ENCODE measurements at places on chromosomes 2 and 18. TPM values are rescaled to one million over a fixed set of nuclear protein-coding genes. Genes with fewer than 3 reads are reported as not detected.

GRCh38 chr2:199463708-199464605 lies 6.2 kb upstream of the SATB2 start:
- peak overlapping the region; percentile 42 for H3K4me3 ChIP-seq
- no peaks in the 10 kb centered on the region for H3K36me3 ChIP-seq
- H3K27me3 ChIP-seq = peaks cover 92% of the 10 kb centered on the region
- H3K27ac ChIP-seq = no peak overlapping the region
- H3K4me1 ChIP-seq = peaks cover 22% of the 10 kb centered on the region
- DNase-seq = no peak

DNA sequence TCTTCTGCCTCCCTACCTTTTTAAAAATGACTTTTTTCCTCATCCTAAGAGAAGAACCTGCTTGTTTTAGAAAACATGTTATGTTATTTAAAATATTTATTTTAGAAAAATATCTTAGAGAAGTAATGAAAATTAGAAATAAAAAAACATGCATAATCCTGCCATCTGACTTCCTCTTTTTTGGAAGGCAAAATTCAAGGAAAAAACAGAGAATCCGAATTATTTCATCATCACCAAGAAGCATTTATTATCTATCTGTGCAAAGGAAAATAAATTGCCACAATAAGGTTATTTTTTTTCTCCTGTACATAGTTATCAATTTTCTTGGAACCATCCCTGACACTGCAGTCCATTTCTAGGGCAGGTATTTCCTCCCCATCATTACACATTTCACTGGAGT lies 14.4 kb downstream of the SLC39A6 start:
- no peaks in the 10 kb centered on the region for H3K4me1 ChIP-seq
- no peaks in the 10 kb centered on the region for H3K27me3 ChIP-seq
- no peak overlapping the region for H3K4me3 ChIP-seq

GRCh38 chr2:5869936-5870335 lies 177.8 kb downstream of the SOX11 start:
- peaks cover 5% of the 10 kb centered on the region for H3K27me3 ChIP-seq
- H3K27ac ChIP-seq = no peak overlapping the region
- H3K36me3 ChIP-seq = no peaks in the 10 kb centered on the region
- no peak overlapping the region for H3K4me3 ChIP-seq
- DNase-seq = no peak
- H3K4me1 ChIP-seq = no peaks in the 10 kb centered on the region

GRCh38 chr2:95382686-95383634 lies 19.5 kb upstream of the FAHD2A start:
- H3K27me3 ChIP-seq = no peaks in the 10 kb centered on the region
- no peaks in the 10 kb centered on the region for H3K4me1 ChIP-seq
- DNase-seq = no peak
- no peak overlapping the region for H3K27ac ChIP-seq
- no peaks in the 10 kb centered on the region for H3K36me3 ChIP-seq
- H3K4me3 ChIP-seq = no peak overlapping the region

DNA sequence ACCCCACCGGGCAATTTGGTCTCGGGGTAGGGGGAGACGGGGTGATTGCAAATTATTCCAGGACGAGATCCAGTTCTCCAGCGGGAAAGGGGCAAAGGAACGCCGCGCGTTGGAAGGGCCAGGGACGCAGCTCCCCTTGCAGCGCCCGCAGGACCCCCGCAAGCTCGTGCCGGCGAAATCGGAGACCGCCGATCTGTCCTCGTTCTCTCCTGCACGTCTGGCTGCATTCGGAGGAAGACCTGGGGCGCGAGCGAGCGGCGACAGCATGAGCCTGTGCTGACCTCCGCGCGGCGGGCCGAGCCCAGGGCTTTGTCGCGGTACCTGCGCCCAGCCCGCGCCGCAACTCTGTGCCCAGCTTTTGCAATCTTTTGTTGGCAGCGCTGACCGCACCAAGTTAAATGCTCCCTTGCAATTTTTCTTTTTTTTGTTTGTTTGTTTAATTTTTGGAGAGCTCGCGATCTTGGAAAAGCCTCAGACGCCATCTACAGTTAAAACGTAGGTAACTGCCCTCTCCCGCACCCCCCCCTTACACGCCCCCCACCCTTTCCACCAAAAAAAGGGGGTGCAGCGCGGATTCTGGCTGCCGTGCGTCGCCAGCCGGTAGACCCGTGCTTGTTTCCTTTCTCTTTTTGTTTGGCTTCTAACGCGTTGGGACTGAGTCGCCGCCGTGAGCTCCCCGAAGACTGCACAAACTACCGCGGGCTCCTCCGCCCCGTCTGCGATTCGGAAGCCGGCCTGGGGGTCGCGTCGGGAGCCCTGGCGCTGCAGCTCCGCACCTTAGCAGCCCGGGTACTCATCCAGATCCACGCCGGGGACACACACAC lies 667 bp downstream of the TRIB2 start:
- H3K27ac ChIP-seq = peak overlapping the region; percentile 84
- H3K4me3 ChIP-seq = peak overlapping the region; percentile 95
- H3K27me3 ChIP-seq = no peaks in the 10 kb centered on the region
- peak; percentile 54 for DNase-seq

- peak; percentile 26 for DNase-seq
- peaks cover 13% of the 10 kb centered on the region for H3K4me1 ChIP-seq
- H3K4me3 ChIP-seq = peak overlapping the region; percentile 95
These were observed 376 bp downstream of the NDUFA10 start for GRCh38 chr2:240024766-240025165.

GRCh38 chr2:221708902-221709301 lies 136.8 kb upstream of the EPHA4 start:
- DNase-seq = no peak
- no peaks in the 10 kb centered on the region for H3K27me3 ChIP-seq
- no peak overlapping the region for H3K27ac ChIP-seq
- no peaks in the 10 kb centered on the region for H3K36me3 ChIP-seq
- H3K4me1 ChIP-seq = no peaks in the 10 kb centered on the region

- no peak overlapping the region for H3K27ac ChIP-seq
- H3K4me3 ChIP-seq = no peak overlapping the region
- H3K4me1 ChIP-seq = peaks cover 32% of the 10 kb centered on the region
- peaks cover 9% of the 10 kb centered on the region for H3K36me3 ChIP-seq
These were observed 45.8 kb downstream of the SH3RF3 start for GRCh38 chr2:109174626-109175349.

- no peaks in the 10 kb centered on the region for H3K27me3 ChIP-seq
- peaks cover 15% of the 10 kb centered on the region for H3K4me1 ChIP-seq
- H3K36me3 ChIP-seq = peaks cover 17% of the 10 kb centered on the region
- no peak overlapping the region for H3K27ac ChIP-seq
- H3K4me3 ChIP-seq = no peak overlapping the region
These were observed 58.7 kb upstream of the PEX13 start for GRCh38 chr2:60958800-60959199.

DNA sequence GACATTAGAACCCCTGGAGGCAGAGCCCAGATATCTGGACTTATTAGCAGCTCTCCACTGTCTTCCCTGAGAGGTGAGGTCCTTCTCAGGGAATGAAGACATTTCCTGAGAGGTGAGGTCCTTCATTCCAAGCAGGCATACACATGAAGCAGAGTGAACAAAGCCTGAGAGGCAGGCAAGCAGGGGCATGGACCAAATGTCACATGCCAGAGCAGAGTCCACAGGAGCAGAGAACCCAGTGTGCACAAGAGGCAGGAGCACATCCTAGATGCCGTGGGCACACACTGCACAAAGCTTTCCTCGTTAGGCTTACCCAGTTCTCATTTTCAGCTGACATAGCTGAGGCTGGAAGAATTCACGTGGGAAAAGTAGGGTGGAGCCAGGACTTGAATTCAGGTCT lies 759.9 kb upstream of the HS6ST1 start:
- H3K27ac ChIP-seq = no peak overlapping the region
- no peaks in the 10 kb centered on the region for H3K36me3 ChIP-seq

EGR4 gene
- 0.41 TPM for total RNA-seq

SRD5A2 gene
- total RNA-seq = not detected

B3GNT7 gene
- 0.14 TPM for total RNA-seq

Data from activated naive CD8-positive, alpha-beta T cell treated with anti-CD3 and anti-CD28 coated beads for 36 hours (primary cell).